NCI-H2081 treated with DMSO at 0.1 percent for 48 hours (cell line): ENCODE measurements at places on chromosomes 2 and 18.

- no peak for DNase-seq
Measured at GRCh38 chr2:157261199-157261782, 3.8 kb downstream of the GALNT5 start.

DNA sequence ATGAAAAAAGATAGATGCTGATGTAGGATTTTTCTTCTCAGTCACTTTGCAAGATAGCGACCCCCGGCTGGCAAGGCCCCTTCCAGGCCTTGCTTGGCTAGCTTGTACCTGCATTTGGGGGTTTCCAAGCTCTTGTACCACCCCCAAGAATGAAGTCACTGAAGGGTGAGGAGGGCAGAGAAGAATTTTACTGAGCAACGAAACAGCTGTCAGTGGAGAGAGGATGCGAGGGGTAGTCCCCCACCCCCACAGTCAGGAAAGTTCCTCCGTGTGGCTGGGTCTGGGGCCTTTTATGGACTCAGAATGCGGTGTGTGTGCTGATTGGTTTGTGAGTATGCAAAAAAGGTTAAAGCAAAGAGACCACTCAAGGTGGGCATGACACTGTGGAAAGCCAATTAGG lies 382.0 kb downstream of the GPD2 start:
- no peak for DNase-seq

GRCh38 chr18:11500153-11501122 lies 109.0 kb upstream of the SLC35G4 start:
- DNase-seq = no peak

DNA sequence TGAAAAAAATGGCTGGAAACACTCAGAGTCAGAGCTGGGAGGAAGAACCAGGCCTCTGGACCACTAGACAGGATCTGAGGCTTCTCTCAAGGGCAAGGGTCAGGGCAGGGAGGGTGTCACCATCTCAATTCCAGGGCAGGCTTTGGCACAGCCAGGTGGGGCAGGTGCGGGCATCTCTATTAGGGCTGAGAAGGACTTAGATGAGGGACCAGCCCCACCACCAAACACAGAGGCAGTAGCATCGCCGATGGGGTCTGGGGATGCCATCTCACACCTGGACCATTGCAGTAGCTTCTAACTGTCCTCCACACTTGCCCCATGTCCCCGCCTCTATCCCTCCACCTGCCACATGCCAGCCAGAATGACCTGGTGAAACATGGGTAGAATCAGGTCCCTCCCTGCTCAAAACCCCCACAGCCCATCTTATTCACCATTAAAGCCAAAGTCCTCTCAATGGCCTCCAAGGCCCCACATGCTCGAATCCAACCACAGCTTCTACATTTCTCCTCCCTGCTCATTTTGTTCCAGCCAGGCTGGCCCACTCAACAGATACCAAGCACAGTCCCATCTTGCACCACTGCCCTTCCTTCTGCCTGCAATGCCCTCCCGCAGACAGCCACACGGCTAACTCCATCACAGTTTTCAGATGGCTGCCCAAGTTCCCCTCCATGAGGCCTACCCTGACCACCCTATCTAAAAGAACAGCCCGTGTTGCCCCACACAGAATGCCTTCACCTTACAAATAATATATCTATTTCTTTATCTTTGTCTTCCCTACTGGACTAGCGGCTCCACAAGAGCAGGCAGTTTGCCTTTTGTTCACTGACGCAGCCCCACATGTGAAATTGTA lies 177.4 kb downstream of the SMAD2 start:
- no peak for DNase-seq

- no peak for DNase-seq
Measured at GRCh38 chr18:48548011-48548771, 9.4 kb downstream of the CTIF start.

DNA sequence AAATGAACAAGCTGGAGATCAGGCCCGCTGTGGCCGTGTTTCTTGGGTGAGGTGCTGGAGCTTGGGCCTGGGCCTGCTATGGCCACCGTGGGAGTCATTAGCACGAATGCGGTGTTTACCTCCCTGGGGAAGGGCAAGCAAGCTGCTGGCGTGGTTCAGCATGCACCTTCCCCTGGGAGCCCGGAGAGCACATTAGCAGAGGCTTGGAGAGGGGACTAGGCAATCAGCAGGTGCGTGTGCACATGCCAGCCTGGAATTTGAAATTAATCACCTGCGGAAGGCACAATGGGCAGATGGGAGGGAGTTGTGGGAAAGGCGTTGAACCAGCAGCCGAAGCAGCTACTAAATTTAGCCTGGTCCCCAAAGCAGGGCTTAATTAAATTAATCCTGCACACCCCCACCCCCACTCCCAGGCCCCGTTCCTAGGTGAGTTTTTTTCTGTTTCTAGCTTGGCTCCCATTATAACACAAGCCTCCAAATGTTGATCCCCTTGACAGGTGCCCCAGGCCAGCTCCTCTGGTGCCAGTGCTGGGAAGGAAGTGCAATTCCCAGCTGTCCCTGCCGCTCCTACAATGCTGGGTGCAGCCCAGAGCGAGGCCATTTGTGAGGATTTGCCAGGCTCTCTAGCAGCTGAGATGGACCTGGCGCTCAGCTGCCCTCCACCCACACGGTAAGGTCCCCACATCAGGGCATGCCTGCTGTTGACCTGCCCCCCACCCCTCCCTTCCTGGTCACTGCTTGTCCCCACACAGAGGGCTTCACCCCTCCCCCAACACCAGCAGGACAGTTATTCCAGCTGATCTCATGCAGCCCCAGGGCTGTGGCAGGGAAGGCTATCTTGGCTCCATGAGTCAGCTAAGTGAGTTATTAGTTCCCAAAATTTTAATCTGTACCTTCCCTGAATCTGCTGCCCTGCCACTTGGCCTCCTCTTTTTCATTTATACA lies 115.0 kb downstream of the ZBTB7C start:
- DNase-seq = peak; percentile 87

DNA sequence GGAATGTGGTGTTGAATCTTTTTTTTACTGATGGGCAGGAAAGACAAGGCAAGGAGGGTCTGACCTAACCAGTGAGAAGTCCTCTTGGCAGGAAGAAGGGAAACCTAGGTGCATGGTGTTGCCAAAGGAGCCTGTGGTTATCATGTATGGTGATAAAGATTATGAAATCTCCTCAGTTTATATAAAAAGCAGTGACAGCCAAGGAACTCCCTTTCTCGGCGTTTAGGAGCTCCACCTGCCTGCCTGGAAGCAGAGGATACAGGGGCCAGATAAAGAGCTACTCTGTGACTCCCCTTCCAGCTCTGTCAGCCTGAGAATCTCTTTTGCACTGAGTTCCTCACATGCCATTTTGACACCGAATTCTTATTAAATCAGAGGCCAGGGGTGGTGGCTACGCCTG lies 26.1 kb downstream of the COLEC12 start:
- no peak for DNase-seq
